ENCODE measurements at places on chromosomes 16 and 17. TPM values are rescaled to one million over a fixed set of nuclear protein-coding genes. Genes with fewer than 3 reads are reported as not detected.

- DNase-seq = no peak
Observed at GRCh38 chr17:62911114-62911513, 54.9 kb upstream of the TANC2 start.

- DNase-seq = no peak
Observed at GRCh38 chr16:89476379-89476778, 14.0 kb downstream of the ANKRD11 start.

DNA sequence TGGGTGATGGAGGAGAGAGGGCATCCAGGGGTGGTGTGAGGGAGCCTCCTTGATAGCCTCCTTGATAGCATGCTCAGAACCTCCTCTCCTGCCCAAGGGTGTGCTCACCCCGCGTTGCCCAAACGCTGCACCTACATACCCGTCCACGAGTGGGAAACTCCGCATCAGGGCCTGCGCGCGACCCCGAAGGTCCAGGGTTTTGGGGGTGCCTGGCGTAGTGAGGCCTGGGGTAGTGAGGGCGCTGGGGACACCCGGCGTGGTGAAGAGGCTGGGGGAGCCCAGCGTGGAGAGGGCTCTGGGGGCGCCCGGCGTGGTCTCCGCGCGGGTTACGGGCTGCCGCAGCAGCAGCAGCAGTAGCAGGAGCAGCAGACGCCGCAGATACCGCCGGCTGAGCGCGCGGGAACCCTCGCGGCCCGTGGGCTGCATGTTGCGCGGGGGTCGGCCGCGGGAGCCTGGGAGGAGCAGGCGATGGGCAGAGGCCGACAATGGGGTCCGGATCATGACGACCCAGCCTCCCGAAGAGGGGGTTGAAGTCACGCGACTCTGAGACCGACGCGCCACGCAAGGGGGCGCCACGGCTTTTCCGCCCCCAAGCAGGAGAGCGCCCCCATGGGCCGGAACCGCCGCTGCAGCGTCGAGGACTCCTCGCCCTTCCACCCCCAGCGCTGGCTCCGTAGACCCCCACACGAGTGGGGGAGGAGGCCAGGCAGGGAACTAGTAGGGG, at the start of gene DPEP3:
TSS of gene DPEP3 (minus strand) at position 545 of the 724 bp plus-strand sequence. CDS start at position 426, 119 bp downstream.
- no peak for DNase-seq

GRCh38 chr17:70563281-70563820, 394.0 kb downstream of the KCNJ2 start:
- DNase-seq = no peak

- DNase-seq = no peak
Observed at GRCh38 chr17:3594051-3594800, 15.0 kb downstream of the TRPV1 start.

DNA sequence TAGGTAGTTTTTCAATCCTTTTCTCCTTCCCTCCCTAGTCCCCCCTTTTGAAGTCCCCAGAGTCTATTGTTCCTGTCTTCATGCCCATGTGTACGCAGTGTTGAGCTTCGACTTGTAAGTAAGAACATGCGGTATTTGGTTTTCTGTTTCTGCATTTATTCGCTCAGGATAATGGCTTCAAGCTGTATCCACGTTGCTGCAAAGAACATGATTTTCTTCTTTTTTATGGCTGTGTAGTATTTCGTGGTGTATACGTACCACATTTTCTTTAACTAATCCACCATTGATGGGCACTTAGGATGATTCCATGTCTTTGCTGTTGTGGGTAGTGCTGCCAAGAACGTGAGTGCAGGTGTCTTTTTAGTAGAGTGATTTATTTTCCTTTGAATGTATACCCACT, 651.2 kb downstream of the WWOX start:
- DNase-seq = no peak

GRCh38 chr16:48113471-48113870, 42.3 kb downstream of the ABCC12 start:
- DNase-seq = no peak

- no peak for DNase-seq
Observed at GRCh38 chr17:38898812-38899348, 26.5 kb upstream of the LASP1NB start.

- DNase-seq = no peak
Observed at GRCh38 chr16:49552313-49552928, 178.8 kb downstream of the C16orf78 start.

GRCh38 chr16:73390936-73391335, 343.0 kb upstream of the ZFHX3 start:
- no peak for DNase-seq

GRCh38 chr17:20961586-20961985, 81.2 kb downstream of the USP22 start:
- DNase-seq = no peak

GRCh38 chr16:11175787-11176341, 80.1 kb downstream of the SOCS1 start:
- DNase-seq = no peak

- no peak for DNase-seq
Observed at GRCh38 chr17:6476076-6476809, 32.0 kb downstream of the PIMREG start.

Gene TNP2
- not detected for total RNA-seq

Gene NETO2
- total RNA-seq = 42.6 TPM

Gene DOC2B
- total RNA-seq = 19.4 TPM

Gene ABCA9
- total RNA-seq = 1.8 TPM

Gene ESRP2
- 2.9 TPM for total RNA-seq

Gene PTRH2
- total RNA-seq = 39.7 TPM
